ENCODE measurements at places on chromosomes 4 and X.

DNA sequence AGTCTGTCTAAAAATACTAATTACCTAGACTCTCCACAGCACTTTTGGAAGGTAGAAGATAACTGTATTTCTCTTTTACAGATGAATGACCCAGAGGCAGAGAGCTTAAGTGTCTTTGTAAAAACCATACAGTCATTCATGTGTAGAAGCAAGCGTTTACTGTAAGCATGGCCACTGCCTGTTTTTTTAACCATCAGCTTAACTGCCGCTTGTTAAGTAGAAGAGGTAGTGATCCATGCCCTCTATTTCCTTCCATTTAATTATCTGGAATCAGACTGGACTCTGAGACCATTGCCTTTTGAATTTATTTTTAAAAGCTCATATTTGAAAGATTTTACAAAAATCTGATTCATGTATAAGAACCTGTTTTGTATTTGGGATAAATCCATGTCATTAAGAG, 111.2 kb upstream of the TECRL start:
- DNase-seq: no peak

GRCh38 chrX:111167334-111167733, 71.3 kb downstream of the PAK3 start:
- no peak for DNase-seq

DNA sequence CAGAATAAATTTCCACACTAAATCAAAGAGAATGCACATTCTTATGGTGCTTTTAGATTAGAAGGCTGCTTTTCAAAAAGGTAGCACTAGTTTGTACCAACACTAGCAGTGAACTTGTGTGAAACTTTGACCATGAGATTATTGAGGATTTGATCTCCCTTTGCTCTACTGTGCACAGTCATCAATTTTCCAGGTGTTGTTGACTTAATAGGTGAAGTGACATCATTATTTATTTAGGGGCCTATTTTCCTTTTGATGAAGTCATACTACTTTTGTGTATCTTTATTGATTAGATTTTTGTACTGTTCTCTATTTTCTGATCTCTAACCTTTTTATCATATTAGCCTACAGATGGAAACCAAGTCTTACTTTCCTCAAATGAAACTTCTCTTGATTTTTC, 507.9 kb upstream of the LCORL start:
- DNase-seq: no peak

DNA sequence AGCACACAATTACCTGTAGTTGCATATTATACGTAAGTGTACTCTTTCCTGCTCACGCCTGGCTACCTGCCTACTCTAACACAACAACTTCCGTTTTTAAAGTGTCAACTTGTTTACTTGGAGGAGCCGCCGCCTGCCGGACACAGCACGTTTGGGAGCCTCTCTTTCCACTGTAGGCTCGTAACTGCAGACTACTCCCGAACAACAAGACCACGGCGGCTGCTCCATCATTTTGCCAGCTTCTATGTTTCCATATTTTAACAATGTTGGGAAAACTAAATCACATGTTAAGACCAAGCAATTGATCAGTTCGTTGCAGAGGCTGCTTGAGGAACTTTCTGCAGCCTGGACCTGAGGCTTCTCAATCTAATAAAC, 841 bp downstream of the MTNR1A start:
- no peak for DNase-seq

DNA sequence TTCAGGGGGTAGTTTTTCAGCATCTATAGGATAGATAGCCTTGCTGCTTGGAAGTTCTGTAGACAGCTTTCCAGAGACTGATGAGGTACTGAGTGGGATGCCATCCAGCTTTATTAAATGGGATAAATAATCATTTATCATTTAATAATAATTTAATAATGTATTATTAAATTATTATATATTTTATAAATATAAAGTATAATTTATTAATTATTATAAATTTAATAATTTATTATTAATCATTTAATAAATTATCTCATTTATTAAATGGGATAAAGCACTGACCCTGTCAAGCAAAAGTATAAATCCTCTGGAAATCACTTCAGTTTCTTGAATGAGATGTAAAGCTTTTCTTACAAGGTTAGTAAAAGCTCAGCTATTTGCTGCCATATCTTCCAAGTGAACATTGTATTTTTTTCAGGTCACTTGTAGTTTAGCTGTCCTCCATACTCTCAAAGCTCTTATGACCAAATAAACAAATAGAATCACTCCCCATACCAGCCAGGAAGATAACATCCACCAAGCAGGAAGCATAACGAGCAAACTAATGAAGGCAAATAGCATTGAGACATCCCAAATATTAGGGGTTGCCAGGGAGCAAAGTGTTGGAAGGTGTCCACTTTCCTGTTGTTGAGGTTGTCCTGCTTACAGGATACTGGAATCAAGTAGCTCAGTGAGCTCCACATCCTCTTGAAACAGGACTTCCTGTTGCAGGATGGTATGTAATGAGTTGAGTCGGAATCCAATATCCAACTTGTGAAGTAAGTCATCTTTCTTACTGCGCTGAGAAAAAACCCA, 88.9 kb downstream of the ZNF674 start:
- DNase-seq: no peak

DNA sequence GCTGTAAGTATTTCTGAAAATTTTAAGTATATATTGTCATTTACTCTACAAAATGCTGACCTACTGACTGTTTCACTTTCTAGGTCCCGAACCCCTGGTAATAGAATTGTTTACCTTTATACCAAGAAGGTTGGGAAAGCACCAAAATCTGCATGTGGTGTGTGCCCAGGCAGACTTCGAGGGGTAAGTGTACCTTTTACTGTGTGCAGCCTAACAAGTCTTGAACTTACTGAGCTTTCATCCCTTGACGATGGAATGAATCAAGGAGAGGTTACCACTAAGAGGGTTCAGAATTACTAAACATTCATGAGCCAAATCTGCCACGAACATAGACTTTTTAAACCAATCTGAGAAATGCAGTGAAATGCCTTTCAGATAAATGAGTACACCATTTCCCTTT, 1.6 kb downstream of the RPL34 start:
- DNase-seq: no peak

DNA sequence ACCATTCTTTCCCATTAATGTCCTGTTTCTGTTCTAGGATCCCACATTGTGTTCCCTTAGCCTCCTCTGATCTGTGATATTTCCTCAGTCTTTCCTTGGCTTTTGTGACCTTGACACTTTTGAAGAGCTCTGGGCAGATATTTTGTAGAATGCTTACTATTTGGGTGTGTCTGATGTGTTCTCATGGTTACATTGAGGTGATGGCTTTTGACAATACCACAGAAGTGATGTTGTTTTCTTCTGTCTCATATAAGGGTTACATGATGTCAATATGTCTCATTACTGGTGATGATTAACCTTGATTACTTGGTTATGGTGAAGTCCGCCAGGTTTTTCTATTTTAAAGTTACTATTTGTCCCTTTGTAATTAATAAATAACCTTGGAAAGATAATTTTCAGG, 183.7 kb downstream of the SOWAHB start:
- no peak for DNase-seq

GRCh38 chrX:10217198-10217597, 60.4 kb downstream of the CLCN4 start:
- DNase-seq: no peak

- DNase-seq: no peak
These were observed 37.8 kb downstream of the PHKA2 start for GRCh38 chrX:18946157-18946556.

DNA sequence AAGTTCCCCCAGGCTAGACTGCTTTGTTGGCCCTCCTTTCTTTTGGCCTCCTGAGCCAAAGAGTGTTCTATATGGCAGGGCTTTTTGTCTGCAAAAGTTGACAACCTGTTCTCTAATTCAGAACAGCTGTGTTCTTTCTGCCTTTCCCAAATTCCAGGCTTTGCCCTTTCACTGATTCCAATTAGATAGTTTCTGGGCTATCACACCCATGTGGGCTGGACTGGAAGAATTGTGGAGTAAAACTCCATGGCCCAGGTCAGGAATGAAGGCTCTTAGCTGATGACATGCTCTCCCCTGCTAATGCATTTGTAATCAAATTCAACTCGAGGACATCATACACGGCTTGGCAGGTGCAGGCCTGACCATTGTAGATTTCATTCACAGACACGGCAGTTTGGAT, 19.4 kb downstream of the BMP3 start:
- no peak for DNase-seq

GRCh38 chrX:14775416-14775815, 97.5 kb downstream of the FANCB start:
- no peak for DNase-seq

GRCh38 chrX:123408821-123409737, 225.0 kb downstream of the GRIA3 start:
- no peak for DNase-seq

Data from esophagus squamous epithelium (tissue), 5 donors.